Fibroblast of the aortic adventitia (primary cell): ENCODE measurements at places on chromosomes 6 and 20. TPM values are rescaled to one million over a fixed set of nuclear protein-coding genes. Genes with fewer than 3 reads are reported as not detected.

DNA sequence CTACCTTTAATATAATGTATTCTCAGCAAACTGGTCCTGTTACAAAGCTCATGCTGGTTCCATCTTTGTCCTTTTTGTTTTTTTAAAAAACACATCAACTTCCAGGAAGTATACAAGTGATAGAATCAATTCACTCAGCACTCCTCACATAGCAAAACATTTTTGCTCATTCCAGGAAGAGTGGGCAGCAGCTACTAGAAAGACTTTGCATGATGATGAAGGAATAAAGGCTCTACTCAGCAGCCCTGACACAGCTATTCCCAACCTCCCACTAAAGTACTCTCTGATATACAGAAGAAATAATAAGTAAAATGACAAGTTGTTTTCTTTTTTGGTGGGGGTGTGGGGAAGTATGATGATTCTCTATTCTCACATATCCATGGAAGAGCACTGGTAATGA lies 61.2 kb downstream of the RGS17 start:
- DNase-seq = no peak

- DNase-seq = no peak
These were observed 109.1 kb downstream of the TOX2 start for GRCh38 chr20:44023515-44024371.

DNA sequence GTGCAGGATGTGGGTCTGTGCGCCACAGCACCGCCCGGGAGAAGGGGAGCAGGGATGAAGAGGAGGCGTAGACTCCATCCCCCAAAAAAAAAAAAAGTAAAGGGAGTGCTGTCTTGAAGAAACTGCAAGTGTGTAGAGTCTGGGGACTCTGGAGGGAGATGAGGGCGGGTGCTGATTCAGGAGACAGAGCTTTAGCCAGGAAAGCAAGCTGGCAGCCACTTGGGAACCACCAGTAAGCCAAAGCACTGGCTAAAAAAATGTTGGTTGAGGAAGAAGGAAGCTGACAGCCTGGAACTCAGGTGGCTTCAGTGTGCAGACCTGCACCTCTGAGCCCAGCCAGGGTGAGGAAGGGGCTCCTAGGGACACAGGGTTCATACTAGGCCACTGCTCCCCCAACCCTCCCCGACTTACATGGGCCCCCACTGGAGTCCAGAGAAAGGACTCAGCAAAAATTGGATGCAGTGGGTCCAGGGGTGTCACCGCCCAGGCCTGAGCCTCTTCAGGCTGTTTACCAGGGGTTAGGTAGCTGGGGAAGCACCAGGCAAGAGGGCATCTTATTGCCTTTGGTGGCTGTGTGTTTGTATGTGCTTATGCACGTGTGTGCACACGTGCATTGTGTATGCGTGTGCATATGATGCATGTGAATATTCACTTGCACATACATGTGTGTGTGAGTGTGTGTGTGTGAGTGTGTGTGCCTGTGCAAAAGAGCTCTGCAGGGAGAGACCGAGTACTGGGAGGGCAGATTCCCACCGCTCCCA lies 153.5 kb upstream of the MLN start:
- no peak for DNase-seq

DNA sequence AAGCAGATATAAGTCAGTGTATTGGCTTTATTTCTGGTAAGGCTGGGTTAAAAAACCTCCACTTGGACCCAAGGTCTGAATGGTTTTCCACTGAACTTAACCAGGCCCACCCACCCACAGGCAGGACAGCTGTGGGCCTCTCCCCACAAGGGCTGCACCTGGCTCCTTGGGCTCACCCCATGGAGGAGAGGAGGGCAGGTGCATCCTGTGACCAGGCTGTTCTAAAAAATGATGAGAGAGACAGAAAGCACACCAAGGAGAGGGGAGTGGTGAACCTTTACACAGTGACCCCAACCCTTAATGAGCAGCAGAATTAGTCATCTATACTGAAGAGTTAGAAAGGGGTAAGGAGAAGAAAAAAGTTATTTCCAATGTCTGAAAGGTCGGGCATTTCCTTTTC lies 34.5 kb upstream of the DUSP22 start:
- DNase-seq = no peak

The IP6K3 gene
- not detected in 2 replicates for total RNA-seq

GRCh38 chr6:50649086-50649485 lies 64.2 kb upstream of the TFAP2D start:
- DNase-seq = no peak

GRCh38 chr20:15916623-15917022 lies 656.6 kb downstream of the KIF16B start:
- DNase-seq = no peak

DNA sequence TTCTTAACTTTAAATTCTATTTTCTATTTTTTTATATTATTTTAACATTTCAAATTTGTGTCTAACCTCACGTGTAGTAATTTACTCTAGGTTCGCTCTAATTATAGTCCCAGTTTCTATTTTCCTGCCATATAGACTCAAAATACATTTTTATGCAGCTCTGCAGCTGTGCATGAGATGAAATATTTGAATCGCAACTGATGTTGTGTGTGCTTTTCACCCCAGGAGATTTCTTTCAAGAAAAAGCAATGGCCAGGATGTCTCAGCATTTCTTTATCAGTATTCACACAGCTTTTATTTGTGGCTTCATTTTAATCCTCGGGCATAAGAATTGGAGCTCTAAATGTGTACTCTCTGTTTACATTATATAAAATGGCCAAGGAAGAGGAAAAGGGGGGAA lies 157.6 kb downstream of the HDGFL1 start:
- no peak for DNase-seq

- no peak for DNase-seq
These were observed 317.4 kb downstream of the SAMD5 start for GRCh38 chr6:147825848-147826247.

DNA sequence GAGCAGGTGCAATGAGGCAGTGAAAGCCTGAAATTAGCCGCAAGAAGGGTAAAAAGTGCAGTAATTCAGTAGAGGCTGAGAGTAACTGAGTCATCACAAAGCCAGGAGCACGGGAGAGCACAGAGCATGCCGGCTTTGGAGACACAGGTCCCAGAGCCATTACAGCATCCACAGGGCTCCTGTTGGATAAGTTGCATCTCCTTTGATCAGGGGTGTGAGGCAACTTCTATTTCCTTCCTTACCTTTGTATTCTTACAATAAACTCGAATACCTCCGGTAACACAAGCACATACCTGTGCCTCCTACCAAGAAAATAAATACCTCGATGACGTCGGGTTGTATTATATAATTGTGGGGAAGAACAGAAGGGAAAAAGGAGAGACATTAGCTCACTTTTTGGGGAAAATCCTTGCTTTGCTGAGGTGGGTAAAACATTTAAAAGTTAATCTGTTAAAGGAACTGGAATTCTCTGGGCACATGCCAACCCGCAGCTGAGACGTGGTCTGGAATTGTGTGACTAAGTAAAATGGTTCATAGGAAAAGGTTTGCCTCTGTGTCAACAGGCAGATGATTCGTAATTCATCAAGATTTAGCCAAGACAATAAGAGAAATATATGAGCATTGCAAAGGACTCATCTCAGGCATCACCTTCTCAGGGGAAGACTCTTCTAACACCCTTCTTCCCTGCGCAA lies 360.7 kb upstream of the ZFP64 start:
- DNase-seq = peak; percentile 2

The HLA-DPA1 gene
- total RNA-seq = 0.18 and 1.8 TPM in 2 replicates

GRCh38 chr6:75481936-75482593 lies 11.5 kb downstream of the FILIP1 start:
- peak; percentile 92 for DNase-seq

The ARHGAP18 gene
- total RNA-seq = 26.2 and 65.8 TPM in 2 replicates

DNA sequence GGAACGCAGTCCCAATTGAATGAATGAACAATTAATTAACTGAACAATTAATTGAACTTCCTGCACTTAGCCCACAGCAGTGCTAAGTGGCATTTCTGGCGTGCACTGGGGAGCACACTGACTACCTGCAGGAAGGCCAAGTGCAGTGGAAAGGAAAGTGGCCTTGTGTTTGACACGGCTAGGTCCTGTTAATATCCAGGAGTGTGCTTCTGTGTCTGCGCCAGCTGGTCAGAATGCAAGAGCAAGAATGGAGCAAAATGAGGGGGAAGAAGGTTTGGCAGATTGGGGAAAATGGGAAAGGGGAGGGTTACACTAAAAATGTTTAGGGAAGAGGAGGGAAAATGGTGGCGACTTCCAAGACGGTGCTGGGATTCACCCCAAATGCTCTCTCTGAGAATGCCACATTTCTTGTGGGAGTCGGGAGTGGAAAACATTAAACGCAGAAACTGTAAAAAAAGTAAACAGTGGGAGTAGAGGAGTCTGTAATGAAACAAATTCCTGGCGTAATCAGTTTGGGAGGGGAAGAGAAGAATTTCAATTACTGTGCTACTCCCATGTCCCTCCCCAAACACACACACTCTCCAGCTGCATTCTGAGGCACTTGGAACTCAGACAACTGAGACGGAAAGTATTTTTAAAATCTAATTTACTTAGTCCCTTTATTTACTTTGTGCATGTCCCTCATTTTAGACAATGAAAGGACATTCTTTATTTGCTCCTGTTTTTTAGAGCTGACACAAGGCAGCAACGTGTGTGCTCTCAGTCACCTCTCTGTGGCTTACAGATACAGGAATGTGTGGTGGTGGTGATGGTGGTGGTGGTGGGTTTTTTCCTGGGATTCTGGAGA lies 64.1 kb downstream of the CLIC5 start:
- no peak for DNase-seq

GRCh38 chr6:15901141-15902115 lies 227.5 kb upstream of the MYLIP start:
- no peak for DNase-seq

DNA sequence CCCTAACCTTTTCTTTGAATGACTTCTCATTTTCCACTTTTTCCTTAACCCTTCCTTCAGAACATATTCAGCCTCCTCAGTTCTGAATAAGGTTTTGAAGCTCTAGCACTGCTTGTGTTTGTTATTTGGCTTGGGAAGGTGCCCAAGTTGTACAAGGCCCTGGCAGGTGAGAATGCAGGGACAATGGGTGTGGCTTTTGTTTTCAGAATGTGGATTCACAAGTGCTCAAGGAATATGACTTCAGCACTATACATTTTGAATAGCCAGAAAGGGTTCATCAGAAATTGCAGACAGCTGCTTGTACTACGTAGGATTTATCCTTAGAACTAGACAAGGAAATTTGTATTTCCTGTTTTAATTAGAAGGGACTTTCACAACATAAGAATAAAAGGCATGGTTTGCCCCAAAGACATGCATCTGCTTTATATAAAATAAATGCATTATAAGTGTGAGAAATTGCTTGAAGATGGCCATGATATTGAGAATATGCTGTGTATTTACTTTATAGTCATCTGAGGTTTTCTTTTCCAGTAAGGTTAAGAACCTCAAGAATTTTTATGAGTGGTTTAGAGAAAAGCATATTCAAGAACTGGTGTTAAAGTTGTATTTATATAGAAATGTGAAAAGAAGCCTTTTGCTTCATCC lies 29.3 kb upstream of the PRDM1 start:
- DNase-seq = no peak

The IMPG1 gene
- not detected in 2 replicates for total RNA-seq

The GRIK2 gene
- 8.3 and 8.9 TPM in 2 replicates for total RNA-seq

- no peak for DNase-seq
These were observed 123.9 kb upstream of the BACH2 start for GRCh38 chr6:90420500-90420899.

The PROCR gene
- total RNA-seq = 62.2 and 106 TPM in 2 replicates

DNA sequence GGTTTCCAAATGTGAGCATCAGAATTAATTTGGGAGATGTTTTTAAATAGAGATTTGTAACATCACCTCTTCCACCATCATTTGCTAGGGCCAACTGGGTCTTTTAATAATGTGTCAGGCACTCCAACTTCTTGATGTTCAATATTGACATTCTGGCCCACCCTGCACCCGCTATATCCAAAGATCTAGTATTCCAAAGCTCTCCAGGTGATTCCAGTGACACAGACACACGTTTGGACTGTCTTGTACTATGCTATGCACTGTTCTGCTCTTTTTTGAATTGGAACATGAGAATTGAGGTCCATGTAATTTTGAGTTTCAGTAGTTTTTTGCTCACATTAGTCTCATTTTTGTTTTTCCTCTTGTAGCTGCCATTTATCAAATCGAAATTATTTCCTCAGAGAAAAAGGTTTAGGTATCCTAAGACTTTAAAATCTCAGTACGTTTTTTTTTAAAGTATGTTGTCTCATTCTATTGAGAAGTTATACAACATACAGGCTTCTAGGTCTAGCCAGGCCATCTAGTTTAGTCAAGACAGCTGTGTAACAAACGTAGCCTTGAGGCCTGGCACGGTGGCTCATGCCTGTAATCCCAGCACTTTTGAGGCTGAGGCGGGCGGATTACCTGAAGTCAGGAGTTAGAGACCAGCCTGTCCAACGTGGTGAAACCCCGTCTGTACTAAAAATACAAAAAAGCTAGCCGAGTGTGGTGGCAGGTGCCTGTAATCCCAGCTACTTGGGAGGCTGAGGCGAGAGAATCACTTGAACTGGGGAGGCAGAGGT lies 3.1 kb downstream of the BICRAL start:
- DNase-seq = no peak

DNA sequence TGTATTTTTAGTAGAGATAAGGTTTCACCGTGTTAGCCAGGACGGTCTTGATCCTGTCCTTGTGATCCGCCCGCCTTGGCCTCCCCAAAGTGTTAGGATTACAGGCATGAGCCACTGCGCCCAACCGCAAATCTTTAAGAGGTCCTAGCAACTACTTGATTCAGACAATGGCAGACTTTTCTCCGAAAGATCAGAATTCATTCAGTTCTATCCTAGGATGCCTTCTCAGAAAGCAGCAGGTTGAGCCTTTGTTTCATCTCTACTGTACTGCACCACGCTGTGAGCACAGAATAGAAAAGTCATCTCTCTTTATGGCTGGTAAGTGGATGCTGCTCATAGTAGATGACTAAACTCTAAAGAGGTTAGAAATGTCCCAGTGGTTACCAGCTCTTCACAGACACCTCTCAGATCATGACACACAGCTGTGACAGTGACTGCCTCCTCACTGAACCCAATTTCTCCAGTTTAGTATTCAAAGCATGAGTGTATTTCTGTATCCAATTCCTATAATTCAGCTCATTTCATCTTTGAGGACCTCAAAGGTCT lies 6.0 kb upstream of the HSF2 start:
- DNase-seq = no peak

DNA sequence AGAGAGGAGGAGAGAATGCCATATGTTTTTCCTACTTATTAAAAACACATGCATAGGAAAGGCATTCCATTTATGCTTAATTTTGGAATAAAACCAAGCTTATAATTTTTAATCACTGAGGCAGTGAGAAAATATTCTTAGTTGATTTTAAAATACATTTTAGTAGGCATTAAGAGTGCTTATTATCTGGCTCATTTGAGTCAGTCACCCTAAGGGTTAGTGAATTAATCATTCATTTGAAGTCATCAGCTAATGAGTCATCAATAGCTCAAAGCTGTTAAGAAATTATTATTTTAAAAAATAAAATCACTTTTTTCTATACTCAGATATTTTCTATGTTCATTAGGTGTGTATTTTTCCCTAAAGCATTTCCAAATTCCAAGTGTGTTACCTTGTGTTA lies 81.6 kb downstream of the TMEM200A start:
- DNase-seq = peak; percentile 39
